ENCODE measurements at places on chromosomes 16 and 17.

DNA sequence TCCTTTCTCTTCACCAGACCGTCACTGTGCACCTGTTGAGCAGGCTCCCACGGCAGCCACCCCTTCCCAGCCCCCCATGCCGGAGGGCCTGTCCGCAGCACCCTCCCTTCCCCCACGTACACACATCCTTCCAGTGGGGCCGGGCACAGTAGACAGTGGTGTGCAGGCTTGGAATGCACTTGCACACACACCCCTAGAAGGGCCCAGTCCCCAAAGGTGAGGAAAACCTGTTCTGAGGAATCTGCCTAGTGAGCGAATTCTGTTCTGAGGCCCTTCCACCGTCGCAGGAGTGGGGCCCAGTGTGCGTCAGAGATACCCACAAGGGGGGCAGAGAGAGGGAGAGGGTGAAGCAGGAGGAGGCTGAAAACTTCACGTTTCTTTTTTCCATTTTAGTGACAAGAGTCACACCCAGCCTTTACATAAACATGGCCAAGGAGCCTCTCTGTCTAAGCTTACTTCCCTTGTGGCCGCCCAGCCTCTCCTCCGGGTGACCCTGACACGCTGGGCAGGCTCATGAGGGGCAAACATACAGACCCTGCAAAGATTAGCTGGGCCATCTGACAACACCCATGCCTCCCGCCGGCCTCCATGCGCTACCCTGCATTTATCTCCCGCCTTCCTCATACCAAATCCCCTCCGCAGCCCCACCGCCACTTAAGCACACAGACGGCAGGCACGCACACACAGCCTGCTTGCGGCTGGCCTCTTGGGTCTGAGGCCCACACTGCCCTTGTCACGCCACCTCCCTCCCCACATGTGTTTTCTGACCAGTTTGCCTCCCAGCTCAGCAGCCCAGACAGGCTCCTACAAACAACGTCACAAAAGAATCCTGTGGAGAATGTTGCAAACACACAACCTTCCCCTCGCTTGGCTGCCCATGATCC, 1.8 kb downstream of the ZBTB4 start:
- no peak for DNase-seq

DNA sequence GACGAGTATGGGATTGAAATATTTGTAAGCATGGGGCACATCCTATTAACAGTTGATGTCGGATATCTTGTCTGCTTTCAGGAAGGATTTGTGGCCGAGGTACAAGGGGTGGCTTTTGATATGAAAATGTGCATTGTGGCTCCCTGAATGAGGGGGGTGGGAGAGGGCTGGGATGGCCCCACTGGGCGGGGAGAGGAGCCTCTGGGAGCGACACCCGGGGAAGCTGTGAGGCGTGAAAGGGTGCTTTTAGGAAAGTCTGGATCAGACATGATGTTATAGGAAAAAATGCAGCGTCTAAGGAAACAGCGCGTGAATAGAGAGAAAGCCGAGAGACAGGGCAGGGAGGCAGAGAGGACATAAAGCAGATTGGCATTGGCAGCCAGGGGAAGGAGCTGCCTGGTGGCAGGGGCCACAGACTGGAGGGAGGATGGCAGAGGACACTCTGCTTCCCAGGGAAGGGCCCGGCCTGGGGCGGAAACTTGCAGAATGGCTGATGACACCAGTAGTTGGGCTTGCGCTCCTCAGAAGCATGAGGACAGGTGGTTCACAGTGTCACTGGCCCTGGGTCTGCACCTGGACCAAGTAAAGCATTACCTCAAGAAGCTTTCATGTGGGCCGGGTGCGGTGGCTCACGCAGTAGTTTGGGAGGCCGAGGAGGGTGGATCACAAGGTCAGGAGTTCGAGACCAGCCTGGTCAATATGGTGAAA, 95.7 kb downstream of the NTN1 start:
- no peak for DNase-seq

GRCh38 chr17:82272495-82273326, 789 bp downstream of the CSNK1D start:
- no peak for DNase-seq

GRCh38 chr16:67775273-67775672, 31.1 kb downstream of the RANBP10 start:
- no peak for DNase-seq

DNA sequence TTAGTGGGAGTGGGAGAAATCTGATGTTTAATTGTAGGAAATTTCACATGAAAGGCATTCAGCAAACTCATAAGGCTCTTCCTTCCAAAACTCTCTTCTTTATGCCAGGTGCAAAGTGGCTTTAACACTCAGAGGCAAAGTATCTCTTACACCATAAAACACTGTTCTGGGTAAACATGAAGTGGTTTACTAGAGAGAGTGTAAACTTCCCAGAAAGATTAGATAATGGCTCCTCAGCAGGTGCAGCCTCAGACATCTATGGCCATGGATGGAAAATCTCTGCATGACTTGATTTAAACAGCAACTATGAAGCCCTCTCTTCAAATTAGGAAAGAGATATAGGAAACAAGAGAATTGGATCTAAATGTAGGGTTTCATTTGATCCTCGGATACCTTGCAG, 583.1 kb upstream of the SALL1 start:
- no peak for DNase-seq

DNA sequence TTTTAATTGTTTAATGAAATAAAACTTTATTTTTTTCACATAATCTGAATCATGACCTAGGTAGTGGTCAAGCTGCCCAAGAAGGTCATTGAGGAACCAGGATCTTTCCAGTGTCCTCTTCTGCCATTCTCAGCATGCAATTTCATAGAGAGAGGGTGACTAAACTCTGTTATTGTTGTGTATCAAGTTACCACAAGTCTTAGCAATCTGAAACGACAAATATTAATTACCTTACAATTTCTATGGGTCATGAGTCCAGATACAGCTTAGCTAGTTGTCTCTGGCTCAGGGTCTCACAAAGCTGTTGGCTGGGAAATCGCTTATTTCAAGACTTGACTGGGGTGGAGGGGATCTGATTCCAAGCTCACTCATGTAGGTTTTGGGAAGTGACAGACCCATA, 37.6 kb downstream of the FTO start:
- no peak for DNase-seq

DNA sequence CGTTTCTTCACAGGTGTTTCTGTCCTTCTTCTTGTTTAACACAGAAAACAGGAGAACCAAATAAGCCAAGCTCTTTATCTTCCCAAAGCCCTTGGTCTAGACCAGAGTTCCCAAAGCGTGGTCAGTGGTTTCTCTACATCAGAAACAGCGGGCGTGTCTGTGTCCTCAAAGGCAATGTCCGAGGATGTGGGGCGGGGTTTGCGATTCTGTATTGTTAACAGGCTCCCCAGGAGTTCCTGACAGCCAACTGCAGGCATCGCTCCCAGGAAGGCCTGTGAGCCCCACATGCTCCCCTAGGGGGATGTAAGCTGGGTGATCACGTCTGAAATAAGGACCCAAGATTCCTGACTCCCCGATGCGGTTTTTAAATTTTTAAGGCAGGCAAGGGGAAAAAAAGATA, 28.4 kb upstream of the SLC25A19 start:
- no peak for DNase-seq

GRCh38 chr17:6868582-6868981, 37.1 kb upstream of the TEKT1 start:
- no peak for DNase-seq

GRCh38 chr17:12422651-12423050, 243.0 kb upstream of the MYOCD start:
- no peak for DNase-seq

GRCh38 chr16:51181503-51181811, 30.4 kb upstream of the SALL1 start:
- no peak for DNase-seq

DNA sequence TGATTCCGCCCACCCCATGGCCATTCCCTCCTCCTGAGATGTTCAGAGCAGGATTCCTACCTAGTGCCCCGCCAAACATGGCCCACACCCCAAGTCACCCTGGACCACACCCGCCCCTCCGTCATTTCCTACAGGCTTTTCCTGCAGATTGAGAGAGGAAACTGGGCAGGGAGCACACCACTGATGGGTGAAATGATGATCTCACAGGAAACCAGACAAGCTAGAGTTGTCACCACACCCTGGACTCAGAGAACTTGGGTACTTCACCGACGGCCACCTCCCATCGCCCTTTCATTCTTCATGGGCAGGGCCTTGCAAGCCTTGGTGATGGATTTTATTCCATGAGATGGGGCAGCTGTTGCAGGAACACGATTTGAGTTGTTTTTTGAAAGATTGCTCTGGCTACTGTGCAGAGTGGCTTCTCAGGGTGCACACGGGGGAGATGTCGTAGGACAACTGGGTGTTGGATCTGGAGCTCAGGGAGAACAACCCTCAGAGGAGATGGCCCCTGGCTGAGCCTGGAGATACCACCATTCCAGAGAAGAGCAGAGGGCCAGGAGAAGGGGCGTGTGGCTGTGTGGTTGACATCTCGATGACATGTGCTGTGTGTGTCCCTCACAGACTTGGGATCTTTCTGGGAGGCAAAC, 7.4 kb upstream of the B9D1 start:
- no peak for DNase-seq

GRCh38 chr16:89695086-89695874, 6.2 kb downstream of the SPATA2L start:
- DNase-seq, result no peak

DNA sequence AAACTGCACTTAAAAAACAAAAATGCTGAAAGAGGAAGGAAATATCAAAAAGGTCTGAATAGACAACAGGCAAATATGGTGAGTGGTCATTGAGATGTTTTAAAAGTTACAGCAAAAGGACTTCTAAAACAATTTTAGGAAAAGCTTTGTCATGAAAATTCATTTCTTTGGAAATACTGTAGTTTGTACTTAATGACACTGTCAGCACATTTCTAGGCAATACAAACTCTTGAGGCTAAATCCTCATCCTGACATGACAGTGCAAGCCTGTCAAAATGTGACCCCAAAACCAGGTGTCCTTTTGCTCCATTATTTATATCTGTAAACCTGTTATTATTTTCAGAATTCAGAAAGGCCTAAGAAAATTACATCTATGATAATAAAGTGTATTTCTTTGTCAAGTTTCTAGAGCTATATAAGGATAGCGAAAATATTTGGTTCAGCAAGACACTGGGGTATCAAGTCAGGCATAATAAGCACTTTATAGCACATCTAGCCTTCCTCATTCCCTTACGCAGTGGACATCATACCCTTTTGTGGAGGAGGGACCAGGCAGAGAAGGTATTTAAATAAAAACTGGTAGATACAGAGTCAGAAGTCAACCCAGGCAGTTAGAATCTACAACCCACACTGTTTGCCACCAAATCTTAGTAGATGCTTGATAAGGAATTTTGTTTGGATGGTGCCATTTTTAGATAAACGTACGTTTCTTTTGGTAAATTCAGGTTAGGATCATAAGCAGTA, 28.4 kb downstream of the SIAH1 start:
- DNase-seq, result no peak

DNA sequence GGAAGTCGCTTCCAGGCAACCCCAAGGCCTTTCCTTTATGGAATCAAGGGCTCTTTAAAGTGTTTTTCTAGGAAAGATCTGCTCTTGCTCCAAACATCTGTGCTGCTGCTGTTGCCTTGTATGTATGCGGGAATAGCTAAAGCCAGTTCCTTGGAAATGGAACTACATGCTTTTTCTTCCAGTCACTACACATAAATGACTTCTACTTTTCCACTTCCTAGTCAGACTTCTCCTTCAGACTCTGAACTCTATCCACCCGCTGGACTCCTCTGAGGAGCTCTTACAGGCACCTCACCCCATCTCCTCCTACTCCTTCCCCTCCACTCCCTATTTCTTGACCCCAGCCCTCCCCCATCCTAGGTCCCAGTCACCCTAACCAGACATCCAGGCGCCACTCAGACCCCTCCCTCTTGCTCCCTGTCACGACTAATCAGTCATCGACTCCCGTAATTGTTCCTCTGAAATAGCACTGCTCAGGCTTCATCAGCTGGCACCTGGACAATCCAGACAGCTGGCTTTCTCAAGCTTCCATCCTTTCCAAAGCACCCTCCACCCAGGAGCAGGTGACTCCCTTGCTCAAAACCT, 15.0 kb upstream of the PEMT start:
- no peak for DNase-seq

GRCh38 chr16:87496447-87496801, 3.6 kb upstream of the ZCCHC14 start:
- DNase-seq, result no peak

GRCh38 chr16:53545433-53545832, 42.4 kb upstream of the AKTIP start:
- DNase-seq, result peak; percentile 9

GRCh38 chr16:83171396-83171795, 544.6 kb downstream of the CDH13 start:
- DNase-seq, result no peak

GRCh38 chr17:45111850-45112249, 20.5 kb downstream of the PLCD3 start:
- no peak for DNase-seq

DNA sequence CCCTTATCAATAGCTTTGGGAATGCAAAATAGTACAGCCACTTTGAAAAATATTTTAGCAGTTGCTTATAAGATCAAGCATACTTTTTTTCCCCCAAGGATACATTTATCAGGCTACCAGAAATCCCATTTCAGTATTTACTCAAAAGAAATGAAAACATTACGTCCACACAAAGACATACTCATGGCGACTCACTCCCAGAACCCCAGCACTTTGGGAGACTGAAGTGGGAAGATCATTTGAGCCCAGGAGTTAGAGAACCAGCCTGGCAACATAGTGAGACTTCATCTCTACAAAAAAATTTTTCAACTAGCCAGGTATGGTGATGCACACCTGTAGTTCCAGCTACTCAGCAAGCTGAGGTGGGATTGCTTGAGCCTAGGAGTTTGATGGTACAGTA, 5.9 kb downstream of the SKA2 start:
- DNase-seq, result no peak

DNA sequence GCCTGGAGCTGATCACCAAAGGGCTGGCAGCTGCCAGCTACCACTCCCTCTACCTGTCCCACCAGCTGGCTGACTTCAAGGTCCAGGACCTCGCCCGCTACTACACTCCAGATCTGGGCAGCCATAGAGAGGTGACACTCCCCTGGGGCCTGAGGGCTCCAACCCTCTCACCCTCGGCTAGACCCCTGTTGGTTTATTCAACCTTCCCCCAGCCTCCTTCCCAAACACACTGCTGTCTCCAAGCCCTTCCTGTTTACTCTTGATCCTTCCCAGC, 18.0 kb downstream of the ALOX12B start:
- DNase-seq, result no peak

- no peak for DNase-seq
These were observed 123.5 kb downstream of the CBLN1 start for GRCh38 chr16:49158029-49158642.

DNA sequence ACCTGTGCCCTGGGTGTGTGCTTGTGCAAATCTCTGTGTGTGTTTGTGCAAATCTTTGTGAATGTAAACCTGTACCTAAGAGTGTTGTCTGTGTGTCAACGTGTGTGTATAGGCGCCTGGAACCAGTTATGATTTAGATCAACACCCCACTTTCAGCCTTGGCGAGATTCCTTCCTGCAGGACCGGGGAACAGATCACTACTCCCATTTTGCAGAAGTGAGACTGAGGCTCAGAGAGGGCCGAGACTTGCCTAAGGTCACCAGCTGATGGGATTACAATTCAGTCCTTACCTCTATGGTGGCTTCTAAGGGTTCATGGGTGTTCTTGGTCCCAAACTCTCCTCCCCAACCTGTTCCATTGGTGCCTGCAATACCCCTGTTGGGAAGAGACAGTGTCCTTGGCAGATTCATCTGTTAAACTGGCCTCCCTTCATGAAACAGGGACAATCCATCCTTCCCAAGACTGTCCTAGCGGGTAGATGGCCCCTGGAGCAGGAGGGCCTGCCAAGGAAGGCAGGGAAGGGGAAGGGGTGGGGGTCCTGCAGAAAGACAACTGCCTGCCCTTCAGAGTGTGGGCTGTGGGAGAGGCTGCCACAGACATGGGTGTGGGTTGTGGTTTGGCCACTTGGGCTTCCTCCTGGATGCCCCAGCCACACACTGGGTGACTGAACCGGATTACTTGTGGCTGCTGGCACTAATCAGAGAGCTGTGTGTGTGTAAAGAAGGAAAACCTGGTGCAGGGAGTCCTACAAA, 6.9 kb upstream of the MAPK7 start:
- DNase-seq, result no peak

Measured in stimulated activated CD8-positive, alpha-beta memory T cell treated with anti-CD3 and anti-CD28 coated beads, Interleukin-4, amount 100 ng/mL, for 1 hour (primary cell).